ENCODE measurements at places on chromosomes 5 and 9. TPM values are rescaled to one million over a fixed set of nuclear protein-coding genes. Genes with fewer than 3 reads are reported as not detected.

DNA sequence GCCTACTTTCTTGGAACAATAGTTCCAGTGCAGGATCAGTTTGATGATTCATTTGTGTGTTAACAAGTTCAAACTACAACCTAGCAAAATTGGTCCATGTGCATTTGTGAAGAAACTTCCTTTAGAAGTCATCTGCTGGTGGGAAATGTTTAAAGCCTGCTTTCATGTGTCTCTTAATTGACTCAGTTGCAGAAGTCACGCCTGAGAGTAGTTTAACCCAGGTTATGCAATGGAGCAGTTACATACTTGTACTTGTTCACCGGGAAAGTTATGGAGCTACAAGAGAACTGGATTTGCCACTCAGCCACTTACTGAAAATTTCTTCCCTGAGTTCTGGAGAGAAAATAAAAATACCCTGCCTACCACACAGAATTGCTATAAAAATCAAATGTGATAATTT, 1397.8 kb downstream of the PTPRD start:
- no peak for DNase-seq

DNA sequence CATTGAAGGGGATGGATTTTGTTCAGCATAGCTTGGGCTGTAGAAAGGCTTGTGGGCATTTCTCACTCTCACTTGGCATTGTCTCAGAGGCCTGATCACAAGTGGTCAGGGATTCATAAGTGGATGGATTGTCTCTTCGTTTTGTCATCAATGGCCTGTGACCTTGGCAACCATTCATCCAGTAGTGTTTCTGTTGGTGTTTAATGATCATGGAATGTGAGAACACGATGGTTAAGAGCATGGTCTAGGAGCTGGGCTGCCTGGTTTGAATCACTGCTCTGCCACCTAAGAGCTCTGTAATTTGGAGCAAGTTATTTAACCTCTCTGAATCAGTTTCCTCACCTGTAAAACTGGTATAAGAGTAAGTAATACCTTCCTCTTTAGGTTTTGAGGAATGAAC, 430.1 kb upstream of the MEF2C start:
- DNase-seq: peak; percentile 37

The GGTA1 gene
- total RNA-seq: under 0.01 TPM

DNA sequence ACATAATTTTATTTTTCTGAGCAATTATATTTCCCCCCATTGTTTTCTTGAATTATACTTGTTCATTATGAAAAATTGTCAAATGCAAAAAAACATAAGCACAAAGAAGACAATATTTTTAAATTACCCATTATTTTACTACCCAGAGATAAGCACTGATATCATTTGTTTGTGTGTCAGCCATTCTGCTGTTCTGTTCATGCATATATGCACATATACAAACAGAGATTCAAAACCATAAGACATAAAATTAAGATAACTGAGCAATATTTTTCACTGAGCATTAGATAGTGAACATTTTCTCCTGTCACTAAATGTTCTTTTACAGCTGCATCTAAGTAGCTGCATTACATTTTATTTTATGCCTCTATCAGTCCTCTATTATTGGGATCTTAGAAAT, 35.6 kb downstream of the PAM start:
- DNase-seq: no peak

- DNase-seq: peak; percentile 72
Observed at GRCh38 chr5:164359260-164360255, 854.1 kb downstream of the MAT2B start.

GRCh38 chr9:129574911-129575585, 45.9 kb downstream of the C9orf50 start:
- DNase-seq: peak; percentile 62

- no peak for DNase-seq
Observed at GRCh38 chr9:84151640-84152039, 171.0 kb downstream of the RMI1 start.

DNA sequence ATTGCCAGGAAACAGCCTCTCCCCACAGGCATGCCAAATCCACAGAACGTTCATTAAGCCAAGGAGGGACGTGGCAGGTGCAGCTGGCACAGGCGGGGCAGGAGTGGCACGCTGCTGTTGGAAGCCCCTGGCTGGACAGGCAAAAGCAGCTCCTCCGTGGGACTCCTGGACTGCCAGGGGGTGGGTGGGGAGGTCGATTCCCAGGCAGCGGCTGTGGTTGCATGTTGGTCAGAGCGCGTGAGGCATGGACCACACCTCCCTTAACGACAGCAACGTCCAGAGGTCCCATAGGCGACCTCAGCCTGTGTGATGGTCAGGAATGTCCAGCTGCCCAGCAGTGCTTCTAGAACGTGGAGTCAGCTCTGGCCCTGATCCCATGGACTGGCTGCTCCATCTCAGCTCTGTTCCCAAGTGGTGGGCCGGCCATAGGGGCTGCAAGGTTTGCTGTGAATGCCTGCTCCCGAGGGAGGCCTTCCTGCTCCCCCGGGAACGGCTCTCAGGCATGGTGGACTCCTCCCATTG, 6.9 kb downstream of the SLC6A19 start:
- no peak for DNase-seq

DNA sequence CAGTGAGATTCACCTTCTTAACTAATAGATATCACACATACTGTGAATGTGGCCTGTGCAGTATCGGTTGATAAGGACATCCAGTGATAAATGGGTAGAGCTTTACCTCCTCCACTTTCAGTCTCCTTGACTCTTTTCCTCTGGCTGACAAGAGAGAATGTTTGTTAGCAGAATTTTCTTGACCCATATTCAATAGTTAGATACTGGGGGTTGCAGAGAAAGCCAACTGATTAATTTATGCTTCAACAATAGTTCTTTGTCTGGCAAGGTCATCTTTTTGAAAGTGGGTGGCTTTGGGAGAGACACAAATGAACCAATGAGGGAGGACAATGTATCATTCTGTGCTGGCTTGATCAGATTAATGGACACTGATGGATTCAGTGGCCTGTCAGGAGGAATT, 30.3 kb downstream of the TTC23L start:
- DNase-seq: no peak

DNA sequence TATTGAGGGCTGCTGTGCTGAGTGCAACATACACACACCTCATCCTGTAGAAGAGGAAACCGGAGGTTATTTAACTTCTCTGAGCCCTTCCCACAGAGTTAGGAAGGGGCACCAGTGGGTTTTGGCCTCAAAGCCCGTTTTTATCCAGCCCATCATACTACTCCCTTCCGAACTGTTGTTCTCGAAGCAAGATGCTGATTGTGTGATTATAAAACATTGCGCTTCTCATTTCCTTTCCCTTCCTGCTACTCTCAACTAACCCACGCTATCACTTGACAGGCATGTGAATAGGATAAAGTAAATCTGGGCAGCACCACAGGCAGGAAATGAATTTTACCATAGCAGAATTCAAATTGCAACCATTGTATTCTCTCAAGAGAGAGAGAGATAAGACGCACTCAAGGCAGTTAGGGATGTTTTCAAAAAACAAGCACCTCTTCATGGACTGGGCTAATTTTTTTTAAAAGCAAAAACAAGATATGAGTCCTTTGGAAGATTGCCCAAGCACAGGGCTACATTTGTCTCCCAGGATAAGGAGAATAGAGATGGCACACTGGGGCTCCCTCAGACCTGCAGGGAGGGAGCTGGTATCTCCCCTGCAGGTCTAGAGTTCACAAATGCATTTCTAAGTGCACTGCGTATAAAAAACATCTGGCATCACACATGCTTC, 52.6 kb downstream of the GNA14 start:
- DNase-seq: no peak

The FOXD4L5 gene
- total RNA-seq: under 0.01 TPM

- DNase-seq: peak; percentile 74
Observed at GRCh38 chr5:82593481-82593880, 315.3 kb upstream of the RPS23 start.

- no peak for DNase-seq
Observed at GRCh38 chr9:17669206-17669605, 90.3 kb downstream of the SH3GL2 start.

- DNase-seq: no peak
Observed at GRCh38 chr5:74519161-74519571, 121.4 kb downstream of the ENC1 start.

The HNRNPA0 gene
- total RNA-seq: 12.8 TPM

DNA sequence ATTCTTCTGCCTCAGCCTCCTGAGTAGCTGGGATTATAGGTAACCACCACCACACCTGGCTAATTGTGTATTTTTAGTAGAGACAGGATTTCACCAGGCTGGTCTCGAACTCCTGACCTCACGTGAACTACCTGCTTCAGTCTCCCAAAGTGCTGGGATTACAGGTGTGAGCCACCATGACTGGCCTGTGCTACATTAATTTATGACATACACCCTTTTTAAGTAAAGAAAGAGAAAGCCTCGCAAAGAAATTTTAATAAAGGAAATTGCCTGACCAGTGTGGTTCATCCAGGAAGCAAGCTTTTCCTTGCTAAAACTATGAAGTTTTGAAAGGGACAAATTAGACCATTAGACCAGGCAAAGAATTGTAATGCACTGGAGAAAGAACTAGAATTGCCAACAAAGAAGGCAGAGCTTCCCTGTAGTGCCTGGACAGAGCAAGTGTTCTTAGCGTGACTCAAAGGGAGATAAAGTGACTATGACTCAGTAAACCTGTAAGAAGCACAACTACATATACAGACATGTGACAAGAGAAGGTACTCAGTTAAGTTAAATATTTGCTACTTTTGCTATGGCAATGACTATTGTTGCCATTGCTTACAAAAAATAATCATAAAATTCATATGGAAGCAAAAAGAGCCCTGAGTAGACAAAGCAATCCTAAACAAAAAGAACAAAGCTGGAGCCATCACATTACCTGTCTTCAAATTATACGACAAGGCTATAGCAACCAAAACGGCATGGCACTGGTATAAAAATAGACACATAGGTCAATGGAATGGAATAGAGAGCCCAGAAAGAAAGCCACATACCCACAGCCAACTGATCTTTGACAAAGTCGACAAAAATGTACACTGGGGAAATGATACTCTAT, 54.6 kb downstream of the FYB1 start:
- peak; percentile 17 for DNase-seq

The PCDHAC1 gene
- total RNA-seq: 0.51 TPM

- DNase-seq: peak; percentile 78
Observed at GRCh38 chr9:4096121-4096520, 203.7 kb downstream of the GLIS3 start.

- DNase-seq: no peak
Observed at GRCh38 chr5:109877670-109878045, 187.9 kb downstream of the MAN2A1 start.

- no peak for DNase-seq
Observed at GRCh38 chr5:3353561-3353960, 242.1 kb upstream of the IRX1 start.

The SPATA31E1 gene
- total RNA-seq: not detected

The PPP3R2 gene
- total RNA-seq: not detected

DNA sequence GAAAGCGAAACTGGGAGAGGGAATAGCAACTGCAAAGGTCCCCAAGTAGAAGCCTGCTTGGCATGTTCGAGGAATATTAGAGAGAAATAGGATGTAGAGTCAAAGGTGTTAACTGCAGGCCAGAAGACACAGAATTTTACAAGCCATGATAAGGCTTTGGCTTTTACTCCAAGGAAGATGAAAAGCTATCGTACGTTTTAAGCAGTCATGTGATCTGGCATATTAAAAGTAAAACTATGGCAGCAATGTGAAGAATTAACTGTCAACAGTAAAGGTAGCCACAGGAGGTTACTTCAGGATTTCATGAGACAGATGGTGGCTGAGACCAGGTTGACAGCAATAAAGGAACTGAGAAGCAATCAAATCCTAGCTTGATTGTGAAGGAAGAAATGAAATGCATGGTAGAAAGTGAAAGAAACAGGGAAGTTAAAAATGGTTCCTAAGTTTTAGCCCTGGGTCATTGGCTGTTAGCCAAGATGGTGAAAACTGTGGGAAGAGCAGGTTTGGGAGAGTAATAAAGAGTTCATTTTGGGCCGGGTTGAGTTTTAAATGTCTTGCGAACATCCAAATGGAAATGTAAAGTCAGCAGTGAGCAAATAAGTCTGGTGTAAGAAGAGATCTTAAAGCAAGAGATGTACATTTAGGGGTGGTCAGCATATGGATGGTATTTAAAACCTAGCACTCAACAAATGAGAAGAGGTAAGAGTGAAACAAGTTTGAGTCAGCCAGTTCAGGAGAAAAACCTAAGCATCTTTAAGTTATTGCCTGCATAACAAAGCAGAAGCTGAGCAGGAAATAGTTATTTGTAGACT, 20.3 kb upstream of the TTC33 start:
- no peak for DNase-seq

GRCh38 chr5:135980620-135981019, 25.8 kb upstream of the LECT2 start:
- no peak for DNase-seq

The FAM153A gene
- not detected for total RNA-seq

DNA sequence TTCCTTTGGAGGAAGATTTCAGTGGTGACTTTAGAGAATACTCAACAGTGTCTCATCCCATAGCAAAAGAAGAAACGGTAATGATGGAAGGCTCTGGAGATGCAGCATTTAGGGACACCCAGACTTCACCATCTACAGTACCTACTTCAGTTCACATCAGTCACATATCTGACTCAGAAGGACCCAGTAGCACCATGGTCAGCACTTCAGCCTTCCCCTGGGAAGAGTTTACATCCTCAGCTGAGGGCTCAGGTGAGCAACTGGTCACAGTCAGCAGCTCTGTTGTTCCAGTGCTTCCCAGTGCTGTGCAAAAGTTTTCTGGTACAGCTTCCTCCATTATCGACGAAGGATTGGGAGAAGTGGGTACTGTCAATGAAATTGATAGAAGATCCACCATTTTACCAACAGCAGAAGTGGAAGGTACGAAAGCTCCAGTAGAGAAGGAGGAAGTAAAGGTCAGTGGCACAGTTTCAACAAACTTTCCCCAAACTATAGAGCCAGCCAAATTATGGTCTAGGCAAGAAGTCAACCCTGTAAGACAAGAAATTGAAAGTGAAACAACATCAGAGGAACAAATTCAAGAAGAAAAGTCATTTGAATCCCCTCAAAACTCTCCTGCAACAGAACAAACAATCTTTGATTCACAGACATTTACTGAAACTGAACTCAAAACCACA, 67.4 kb downstream of the VCAN start:
- no peak for DNase-seq

DNA sequence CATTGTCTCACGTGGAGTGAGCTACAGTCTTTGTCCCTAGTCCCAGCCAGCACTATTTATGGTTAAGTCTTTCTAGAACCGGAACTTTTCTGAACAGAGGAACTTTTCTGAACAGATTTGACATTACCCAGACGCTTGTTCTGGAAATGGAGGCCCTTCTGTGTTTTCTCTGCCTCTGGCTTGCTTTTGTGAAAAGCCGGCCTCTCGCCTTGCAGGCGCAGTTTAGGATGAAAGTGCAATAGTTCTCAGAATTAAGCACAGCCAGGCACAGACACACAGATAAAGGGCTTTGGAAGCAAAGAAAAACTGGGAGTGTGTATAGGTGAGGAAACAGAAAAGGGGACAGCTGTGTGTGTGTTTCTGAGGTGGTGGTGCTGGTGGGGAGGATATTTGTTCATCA, 5.9 kb downstream of the GDNF start:
- no peak for DNase-seq

The NOP16 gene
- total RNA-seq: 10.3 TPM

The RIOK2 gene
- 25.4 TPM for total RNA-seq

DNA sequence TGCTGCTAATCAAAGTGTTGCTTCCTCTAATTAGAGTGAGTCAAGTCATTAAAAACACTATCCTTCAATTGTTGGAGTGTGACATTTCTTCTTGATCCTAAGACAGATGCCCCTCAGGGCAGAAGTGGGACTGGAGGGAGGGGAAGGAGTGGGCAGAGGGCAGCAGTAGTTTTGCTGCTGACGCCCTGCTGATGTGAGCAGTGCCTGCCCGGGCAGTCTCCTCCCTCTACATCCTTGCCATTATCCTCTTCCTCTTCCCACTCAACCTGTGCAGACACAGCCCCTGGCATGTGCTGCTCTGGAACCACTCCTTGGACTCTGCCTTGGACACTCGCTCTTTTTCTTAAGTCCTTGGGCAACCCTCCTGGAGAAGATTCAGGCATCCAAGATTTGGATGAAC, 232.5 kb downstream of the HSPA4 start:
- DNase-seq: no peak

The THBS4 gene
- total RNA-seq: 1.5 TPM

All from fibroblast of lung (primary cell).